ENCODE measurements at places on chromosomes 5 and 9.

- DNase-seq = no peak
Measured at GRCh38 chr9:83422527-83422926, 115.7 kb downstream of the FRMD3 start.

DNA sequence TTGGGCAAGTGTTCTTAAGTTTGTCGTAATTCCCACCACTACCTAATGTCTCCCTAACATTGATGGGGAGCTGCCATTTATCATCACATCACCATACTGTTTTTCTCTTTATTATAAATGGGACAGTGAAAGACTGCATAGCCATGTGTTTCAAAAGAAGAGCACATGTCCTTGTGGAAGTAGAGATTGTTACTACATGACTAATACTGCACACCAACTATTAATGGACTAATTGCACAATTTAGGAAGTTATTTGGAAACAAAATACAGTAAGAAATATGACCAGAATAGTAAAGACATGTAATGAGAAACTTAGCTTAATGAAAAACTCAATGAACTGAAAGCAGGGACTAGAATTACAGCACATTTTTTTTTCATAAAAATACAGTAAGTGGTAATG lies 12.0 kb upstream of the ELOVL7 start:
- no peak for DNase-seq

DNA sequence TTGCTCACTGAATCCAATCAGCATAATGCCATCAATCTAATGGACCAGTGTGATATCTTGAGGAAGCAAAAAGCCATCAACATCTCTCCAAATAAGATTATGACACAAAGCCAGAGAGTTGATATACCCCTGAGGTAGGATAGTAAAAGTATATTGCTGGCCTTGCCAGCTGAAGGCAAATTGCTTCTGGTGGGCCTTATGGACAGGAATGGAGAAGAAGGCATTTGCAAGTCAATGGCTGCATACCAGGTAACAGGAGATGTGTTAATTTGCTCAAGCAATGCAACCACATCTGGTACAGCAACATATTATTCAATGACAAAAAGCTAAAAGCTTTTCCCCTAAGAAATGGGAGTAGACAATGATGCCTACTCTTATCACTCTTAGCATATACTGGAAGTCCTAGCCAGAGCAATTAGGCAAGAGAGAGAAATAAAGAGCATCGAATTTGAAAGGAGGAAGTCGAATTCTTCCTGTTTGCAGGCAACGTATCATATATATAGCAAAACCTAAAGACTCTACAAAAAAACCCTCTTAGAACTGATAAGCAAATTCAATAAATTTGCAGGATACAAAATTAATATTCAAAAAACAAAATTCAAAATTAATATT lies 216.1 kb upstream of the RASA1 start:
- no peak for DNase-seq

- DNase-seq = no peak
Measured at GRCh38 chr5:125038477-125038876, 292.0 kb upstream of the ZNF608 start.

DNA sequence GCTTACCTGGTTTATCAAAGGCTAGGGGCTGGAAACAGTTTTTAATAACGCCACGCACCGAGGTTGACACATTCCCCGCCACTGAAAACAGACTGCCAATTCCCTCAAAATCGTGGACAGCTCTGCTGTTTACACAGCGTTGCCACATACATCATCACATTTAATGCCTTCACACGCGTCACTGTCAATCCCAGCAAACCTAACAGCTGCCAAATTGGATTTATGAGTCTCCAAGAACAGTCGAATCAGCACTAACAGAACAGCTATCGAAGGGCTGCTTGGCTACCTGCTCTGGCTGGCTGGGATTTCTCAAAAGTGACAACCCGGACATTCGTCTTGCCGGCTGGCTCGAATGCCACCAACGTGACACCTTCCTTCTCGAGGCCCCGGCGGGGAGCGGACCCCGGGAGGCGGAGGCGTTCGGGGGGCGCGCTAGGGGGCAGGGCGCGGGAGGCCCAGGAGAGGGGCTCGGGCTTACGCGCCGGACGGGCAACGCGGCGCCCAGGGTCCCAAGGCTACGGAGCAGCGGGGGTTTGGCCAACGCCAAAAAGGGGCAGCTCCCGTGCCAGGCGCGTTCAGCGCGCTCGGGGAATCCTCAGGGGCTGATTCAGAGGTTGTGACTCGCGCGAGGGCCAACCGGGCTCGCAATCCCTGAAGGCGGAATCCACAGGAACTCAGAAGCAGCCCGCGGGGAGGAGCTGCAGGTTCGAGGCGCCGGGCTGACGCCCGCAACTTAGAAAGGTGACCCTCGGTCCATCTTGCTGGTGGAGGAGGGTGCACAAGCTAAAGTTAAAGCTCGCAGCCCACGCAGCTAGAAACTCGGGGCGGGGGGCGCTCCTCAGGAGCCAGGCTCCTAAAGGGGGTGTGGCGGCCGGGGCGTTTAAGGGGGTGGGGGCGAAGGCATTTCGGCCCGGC lies 1.2 kb downstream of the CDC14B start:
- DNase-seq = no peak

DNA sequence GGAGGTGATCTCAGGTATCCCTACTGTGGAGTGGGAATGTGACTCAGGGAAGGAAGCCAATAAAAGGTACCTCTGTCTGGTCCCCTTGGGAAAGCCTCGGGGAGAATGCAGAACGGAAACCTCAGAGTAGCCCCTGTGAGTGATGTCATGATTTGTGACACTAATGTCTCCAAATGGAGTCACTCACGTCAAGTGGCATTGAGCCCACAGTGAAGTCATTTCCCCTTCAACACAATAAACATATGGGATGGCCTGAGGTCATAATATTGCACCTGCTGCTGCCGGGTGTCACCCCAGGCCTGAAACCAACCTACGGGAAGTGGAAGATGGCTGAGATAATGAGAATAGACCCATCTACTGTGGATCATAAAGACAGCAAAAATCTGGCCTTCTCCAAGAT lies 75.9 kb upstream of the GOLM1 start:
- DNase-seq = no peak

DNA sequence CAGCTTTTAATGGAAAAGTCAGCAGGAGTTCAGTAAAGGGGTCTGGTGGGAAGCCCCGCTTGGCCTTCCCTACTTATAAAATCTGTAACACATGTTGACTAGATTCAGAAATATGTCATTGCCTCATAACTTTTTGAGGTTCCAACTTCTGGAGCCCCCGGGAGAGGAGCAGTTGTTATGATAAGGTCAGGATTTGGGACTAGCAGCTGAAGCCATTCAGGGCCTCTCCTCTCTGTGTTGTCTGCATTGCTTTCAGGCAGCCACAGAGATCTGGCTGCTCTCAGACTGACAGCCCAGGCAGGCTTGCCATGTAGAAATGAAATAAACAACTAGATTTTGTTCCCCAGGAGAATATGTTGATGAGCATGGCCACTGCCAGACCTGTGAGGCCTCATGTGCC lies 167.1 kb downstream of the RFK start:
- DNase-seq = no peak

- no peak for DNase-seq
Measured at GRCh38 chr9:130054820-130055219, 1.1 kb downstream of the GPR107 start.

GRCh38 chr5:173496129-173496882 lies 120.1 kb downstream of the BOD1 start:
- no peak for DNase-seq

GRCh38 chr5:139910901-139911300 lies 115.3 kb downstream of the PSD2 start:
- no peak for DNase-seq

- DNase-seq = no peak
Measured at GRCh38 chr5:177403102-177403791, 2.8 kb upstream of the PFN3 start.

DNA sequence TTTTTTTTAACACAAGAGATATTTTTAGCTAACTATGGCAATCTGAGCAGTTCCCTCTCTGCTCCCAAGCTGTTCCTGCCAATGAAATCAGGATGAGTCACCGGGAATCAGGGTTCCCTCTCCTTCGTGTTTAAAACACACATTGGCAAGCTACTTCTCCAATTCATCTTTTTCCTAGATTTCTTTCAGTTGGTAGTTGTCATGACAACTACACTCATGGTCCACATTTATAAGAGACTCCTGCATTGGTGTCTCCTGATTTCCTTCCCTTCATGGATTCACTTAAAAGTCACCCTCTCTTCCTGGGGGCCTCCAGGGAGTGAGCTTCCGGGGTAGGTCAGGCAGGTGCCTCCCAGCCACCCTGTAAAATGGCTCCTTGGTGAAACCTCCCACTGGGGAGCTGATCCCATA lies 72.3 kb upstream of the NIPAL4 start:
- no peak for DNase-seq

- DNase-seq = no peak
Measured at GRCh38 chr5:62259699-62260250, 46.2 kb upstream of the KIF2A start.

DNA sequence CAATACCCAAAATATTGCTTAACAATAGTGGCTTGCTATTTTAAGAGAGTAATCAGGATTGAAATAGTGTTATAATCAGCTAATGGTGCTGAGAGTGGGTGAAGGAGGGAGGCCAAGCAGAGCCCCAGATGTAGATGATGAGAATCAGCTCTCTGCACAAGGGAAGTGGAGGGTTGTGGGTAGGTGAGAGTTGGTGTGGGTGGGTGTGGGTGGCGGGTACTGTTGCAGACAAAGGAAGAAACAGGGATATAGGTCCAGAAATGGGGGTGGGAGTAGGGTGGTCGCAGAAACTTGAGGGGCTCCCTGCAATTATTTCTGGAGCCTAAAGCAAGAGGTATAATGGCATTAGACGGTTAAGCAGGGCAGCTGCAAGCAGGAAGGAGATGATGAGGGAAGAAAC lies 7.4 kb upstream of the ADCY2 start:
- DNase-seq = no peak

DNA sequence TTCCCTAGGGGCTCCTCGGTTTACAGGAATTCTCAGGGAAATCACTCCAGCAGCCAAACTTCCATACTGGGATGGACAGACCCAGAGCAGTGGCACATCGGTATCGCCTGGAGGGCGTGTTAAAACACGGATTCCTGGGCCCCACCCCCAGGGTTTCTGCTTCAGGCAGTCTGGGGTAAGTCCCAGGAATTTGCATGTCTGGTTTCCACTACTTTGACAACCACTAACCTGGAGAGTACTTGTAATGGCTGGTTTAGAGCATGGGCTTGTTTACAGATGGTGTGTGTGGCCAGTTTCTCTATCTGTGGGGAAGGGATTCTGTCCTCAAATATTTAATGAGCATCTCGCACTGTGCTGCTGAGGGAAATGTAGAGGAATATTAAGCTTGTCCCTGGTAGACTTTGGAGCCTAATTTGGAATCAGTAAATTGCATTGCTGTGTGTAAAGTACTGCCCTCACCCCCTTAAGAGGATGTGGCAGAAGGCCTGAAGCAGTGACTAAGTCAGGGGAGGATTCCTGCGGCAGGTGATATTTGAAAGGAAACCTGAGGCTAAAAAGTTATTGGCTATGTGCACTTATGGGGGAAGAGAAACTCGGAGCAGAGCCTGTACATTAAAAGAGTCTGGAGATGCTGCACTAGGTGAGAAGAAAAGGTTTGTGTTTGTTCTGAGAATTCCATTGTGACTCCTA lies 18.6 kb upstream of the TJP2 start:
- DNase-seq = no peak

GRCh38 chr9:137077010-137077747 lies at the start of gene UAP1L1:
UAP1L1 (plus strand) TSS chr9:137077517; CDS start chr9:137077533, 16 bp downstream.
- DNase-seq = no peak

DNA sequence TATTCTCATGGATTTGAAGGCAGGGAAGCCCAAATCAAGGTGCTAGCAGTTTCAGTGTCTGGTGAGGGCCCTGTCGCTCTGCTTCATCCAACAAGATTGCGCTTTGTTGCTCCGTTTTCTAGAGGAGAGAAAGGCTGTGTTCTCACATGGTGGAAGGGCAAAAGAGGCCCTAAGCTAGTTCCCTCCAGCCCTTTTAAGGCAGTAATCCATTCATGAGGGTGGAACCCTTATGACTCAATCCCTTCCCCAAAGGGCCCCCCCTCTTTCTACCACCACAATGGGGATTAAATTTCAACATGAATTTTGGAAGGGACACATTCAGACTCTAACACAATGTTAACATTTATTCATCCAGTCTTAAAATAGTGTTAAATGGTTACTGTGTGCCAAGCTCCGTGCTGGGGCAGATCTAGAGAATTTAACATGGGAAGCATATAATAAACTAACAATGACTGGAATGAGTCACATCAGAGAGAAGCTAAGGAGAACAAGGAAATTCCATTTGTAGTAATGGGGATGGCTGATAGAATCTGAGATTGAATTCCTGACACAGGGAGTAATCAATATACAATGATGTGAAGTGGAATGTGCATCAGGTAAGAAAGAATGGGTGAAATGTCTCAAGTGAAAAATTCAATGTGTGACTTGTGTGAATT lies 382.8 kb upstream of the ZNF608 start:
- no peak for DNase-seq

GRCh38 chr5:158162026-158162425 lies 303.1 kb upstream of the CLINT1 start:
- no peak for DNase-seq

GRCh38 chr5:31445041-31445600 lies 86.8 kb downstream of the DROSHA start:
- DNase-seq = no peak

- no peak for DNase-seq
Measured at GRCh38 chr9:127554966-127555839, 56.9 kb upstream of the STXBP1 start.

- DNase-seq = no peak
Measured at GRCh38 chr9:21267485-21268346, 27.9 kb upstream of the IFNA14 start.

GRCh38 chr9:80292231-80292630 lies 720.5 kb downstream of the TLE4 start:
- no peak for DNase-seq

DNA sequence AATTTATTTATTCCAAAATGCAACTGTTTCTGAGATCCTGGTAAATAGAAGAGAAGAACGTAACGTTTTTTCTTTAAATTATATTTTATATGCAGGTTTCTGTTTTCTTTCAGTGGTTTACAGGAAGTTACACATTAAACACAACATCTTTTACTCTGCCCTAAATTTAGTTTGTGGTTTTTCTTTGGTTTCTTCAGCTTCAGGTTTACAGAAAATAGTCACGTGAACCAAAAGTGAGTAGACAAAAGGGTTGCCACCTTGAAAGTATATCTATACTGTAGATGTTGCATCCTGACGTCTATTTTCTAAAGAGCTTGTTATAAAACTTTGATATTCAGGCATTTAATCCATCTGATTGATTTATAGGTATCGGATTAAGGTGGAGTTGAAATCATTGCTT lies 1236.6 kb downstream of the MAT2B start:
- no peak for DNase-seq

DNA sequence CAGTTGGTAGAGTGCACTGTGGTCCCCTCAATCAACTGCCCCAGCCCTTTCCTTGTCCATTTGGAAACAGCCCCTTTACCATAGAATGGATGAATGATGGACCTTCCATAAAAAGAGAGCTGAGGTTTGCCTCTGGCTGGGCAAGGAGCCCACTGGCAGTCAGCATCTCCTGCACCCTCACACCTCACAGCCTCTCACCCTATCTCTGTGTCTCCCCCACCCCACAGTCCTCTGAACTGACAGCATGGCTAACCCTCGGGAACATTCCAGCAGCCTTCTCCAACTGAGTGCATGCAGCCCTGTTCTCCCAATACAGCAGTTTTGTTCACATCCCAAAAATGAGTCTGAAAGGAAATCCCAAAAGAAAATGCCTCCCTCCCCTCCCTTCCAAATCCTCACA lies 51.7 kb downstream of the RETREG1 start:
- DNase-seq = no peak
